ENCODE measurements at places on chromosomes 1 and 21.

- no peak for DNase-seq
These were observed 34.5 kb upstream of the TRABD2B start for GRCh38 chr1:48031676-48032075.

DNA sequence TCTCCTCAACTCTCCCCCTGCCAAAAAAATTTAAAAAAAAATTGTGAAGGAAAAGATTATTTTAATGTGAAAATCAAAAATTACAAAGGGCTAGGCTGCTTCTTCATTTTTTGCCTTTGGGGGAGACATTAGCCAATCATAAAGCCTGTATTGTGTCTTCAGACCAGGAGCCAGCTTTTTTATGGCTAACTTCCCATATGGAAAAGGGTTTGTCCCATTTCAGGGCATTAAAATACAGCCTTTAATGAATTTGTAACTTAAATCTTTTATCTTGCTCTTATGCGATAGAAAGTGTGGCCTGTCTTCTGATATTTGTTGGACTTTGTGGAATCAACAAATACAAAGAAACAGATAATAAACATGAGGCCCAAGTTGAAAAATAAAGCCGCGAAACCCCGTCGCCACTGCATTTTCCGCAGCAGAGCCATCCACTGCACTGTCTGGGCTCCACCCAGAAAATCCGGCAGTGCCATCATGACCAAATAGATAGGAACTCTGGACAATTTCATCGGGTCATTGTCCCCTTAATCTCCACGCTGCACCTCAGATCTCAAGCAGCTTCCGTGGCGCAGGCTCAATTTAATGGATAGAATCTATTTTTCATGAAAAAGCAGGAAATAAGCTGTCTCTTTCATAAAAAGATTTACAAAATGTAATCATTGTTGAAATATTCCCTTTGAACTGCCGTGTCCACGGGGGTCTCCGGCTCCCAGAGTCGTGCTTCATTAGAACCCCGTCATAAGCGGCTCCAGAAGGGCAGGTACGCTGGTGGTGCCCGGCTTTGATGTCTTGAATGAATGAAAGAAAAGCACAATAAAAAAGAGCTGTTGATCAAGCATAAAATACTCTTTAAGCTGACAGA, 277.6 kb downstream of the TM2D1 start:
- no peak for DNase-seq

DNA sequence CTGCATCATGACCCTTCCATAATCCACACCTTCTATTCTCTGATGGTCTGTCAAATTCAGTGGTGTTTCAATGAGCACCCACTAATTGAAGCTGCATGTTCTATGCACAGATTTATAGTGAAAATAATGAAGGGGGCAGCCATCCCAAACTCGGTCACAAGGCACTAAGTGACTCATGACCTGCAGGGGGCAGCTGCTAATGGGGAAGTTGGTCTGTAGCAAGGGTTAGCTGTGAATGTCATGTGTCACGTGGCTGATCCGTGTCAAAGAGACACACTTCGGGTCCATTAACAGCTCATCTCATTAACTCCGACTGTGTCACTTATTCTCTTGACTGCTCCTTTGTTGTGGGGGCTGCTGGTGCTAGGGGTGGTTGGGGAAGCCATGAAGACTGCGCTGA, 306.6 kb downstream of the PCP4 start:
- no peak for DNase-seq

DNA sequence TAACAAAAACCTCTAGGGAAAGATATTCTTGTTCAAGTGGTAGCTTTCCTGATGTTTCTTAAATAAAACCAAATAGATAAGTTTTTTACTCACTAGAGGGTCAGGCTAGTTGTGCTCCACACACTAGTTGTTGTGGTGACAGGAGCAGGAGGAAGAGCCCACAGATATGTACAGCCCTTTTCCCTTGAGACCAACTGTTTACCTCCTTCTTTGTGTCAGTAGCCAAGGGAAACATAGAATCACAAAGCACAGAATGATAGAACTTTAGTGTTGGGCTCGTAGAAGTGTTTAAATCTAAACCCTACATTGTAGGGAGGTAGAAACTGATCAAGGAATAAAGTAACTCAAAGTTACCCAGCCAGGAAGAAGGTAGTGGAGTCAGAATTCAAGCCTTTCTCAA, 309.0 kb downstream of the CTH start:
- DNase-seq = no peak

DNA sequence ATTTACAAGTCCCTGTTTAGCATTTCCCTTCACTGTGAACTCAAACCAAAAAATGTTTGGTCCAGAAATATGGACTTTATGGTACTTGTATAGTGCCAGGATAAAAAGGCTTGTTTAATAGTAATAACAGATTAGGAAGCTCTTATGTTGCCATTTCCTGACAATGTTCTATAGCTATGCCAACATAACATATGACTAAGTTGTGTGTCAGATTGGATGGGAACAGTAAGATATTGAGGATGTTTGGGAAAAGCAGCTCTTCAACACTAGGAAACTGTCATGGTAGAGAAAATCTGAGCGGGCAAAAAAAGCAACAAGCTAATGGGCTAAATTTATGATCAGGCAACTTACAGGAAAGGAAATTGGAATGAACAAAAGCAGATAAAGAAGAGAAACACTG, 287.1 kb upstream of the ADGRL4 start:
- DNase-seq = no peak

DNA sequence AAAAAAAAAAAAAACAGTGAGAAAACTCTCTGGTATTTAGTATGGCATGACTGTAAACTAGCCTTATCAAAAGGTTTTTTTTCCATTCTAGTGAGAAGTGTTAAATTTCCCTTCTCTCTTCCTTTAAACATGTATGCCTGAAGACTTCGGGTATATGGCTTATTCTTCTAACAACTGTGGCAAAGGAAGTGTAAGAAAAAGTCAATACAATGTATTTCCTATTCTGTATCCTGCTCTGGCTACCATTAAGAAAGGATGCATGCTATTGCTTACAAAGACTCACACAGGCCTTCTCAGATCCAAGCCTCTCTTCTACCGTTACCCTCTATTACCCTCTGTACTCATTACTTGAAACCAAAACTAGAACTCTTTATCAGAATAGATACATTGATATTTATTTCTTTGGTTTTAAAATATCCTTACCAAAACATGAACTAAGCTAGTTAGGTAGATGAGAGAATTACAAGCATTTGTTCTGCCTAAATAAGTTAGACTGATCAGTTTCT, 8.4 kb downstream of the CEPT1 start:
- DNase-seq = no peak

DNA sequence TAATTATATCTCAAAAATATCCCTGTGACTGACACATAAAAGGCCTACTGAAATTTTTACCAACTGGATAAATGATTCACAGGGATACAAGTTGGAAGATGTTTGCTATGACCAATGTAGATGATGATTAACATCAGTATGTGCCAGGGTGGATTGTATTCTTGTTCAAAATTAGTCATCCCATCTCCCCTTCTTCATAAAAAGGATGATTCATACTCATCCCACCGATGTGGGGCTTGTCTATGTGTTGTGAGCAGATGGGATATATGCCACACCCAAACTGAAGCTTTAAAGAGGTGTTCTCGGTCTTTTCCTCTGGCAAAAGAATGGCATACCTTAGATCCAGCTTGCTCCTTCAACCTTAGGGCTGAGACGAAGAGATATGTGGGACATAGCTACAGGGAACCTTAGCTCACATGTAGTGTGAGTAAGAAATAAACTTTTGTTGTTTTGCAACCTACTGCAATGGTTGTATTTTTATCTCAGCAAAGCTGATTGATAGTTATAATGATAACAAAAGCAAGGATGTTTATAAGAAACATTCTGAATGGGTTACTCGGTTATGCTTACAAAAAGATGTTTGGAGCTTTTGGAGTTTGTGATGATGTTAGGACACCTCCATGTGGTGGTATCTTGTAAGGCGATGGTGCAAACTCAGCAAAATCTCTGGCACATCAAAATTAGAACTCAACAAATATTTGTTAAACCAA, 29.4 kb downstream of the SPATA17 start:
- DNase-seq = no peak

- no peak for DNase-seq
These were observed 58.2 kb upstream of the SLC45A1 start for GRCh38 chr1:8259498-8260290.

- DNase-seq = no peak
These were observed 2.7 kb upstream of the TMEM61 start for GRCh38 chr1:54977533-54978297.

GRCh38 chr1:206713070-206713469, 28.4 kb downstream of the MAPKAPK2 start:
- DNase-seq = no peak

GRCh38 chr1:93694039-93694438, 12.4 kb upstream of the BCAR3 start:
- DNase-seq = no peak

GRCh38 chr1:206761159-206761768, 9.3 kb upstream of the IL19 start:
- no peak for DNase-seq

DNA sequence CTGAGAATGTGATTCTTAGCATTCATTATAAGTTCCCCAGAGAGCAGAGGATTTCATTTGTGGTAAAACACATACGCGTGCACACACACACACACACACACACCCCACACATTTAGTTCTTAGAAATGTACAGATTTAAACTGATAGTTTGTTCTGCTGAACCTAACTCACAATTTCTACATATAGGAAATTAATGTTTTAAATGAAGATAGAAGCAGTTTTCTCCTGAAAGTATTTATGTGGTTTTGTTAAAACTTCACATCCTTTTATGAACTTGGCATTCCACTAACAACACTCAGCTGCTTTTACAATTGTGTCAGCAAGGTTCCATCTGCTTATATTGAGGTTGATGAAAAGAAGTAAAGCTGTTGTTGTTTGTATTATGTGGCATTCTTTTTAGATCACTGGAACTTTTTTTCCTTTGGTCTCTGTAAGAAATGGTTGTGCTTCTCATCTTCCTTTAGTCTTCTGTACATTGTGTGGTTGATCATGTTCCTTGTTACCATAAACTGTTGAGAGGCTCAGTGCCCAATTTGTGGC, 41.6 kb downstream of the AK4 start:
- DNase-seq = no peak

- DNase-seq = no peak
These were observed 32.1 kb downstream of the SERTAD4 start for GRCh38 chr1:210264496-210265380.

DNA sequence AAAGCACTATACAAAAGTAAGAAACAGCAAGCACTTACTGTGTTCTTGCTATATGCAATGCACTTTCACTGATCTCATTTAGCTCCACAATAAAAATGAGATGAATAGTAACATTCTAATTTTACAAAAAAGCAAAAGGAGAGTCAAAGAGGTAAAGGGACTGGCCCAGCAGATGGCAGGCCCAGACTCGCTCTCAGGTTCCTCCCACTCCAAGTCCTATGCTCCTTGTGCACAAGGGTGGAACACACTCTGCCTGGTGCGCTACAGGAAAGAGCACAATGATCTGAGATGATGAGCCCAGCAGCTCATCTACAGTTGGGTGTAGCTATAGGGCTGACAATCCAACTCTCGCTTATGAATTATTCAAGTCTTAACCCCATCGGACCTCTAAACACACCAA, 94.1 kb upstream of the LYST start:
- no peak for DNase-seq

DNA sequence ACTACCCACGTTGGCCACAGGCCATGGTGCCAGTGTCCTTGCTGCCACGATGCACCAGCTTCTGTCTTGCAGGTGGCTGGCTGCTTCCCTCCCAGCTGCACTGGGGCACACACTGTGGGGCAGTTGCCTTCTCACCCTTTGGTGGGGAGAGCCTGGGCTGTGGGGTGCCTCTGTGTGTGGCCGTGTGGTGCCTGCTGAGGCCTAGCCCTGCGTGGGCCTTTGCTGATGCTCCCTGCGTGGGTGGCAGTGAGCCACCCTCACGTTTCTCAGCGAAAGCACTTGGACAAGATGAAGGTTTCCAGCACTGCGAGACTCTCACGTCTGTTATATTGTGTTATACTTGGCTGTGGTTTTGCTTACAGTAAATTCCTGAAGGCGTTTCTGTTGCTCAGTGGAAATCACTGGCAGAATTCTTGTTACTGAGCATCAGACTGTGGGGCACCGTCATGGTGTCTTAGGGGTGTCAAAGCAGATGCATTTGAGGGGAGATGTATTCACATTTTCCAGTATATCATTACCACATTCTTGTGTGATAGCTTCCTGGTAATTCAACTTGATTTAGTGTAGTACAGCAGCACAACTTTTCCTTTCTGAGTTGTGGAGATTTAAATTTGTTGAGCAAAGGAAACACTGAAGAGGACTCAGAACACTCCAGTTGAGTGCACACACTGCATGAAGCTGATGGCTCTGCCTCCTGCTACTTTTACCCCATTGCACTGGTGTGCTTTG, 124.7 kb downstream of the PCBP3 start:
- DNase-seq = no peak

DNA sequence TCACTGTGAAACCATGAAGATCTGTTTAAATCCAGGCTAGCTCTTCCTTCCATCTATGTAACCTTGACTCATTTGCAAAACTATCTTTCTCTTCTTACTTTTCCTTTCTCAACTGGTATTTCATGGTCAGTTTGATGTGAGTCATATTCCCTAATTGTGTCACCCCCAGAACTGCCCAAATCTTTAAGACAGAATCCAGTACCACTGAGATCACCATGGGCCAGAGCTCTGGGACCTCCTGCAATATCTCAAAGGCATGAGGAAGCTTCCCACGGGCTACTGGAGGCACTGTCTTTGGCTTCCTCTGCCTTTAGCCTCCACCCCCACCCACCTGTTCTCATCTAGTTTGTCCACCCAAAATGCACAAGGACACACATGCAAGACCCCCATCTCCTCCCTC, 274.4 kb upstream of the FMN2 start:
- DNase-seq = no peak

GRCh38 chr1:88169939-88170338, 514.1 kb upstream of the PKN2 start:
- no peak for DNase-seq

DNA sequence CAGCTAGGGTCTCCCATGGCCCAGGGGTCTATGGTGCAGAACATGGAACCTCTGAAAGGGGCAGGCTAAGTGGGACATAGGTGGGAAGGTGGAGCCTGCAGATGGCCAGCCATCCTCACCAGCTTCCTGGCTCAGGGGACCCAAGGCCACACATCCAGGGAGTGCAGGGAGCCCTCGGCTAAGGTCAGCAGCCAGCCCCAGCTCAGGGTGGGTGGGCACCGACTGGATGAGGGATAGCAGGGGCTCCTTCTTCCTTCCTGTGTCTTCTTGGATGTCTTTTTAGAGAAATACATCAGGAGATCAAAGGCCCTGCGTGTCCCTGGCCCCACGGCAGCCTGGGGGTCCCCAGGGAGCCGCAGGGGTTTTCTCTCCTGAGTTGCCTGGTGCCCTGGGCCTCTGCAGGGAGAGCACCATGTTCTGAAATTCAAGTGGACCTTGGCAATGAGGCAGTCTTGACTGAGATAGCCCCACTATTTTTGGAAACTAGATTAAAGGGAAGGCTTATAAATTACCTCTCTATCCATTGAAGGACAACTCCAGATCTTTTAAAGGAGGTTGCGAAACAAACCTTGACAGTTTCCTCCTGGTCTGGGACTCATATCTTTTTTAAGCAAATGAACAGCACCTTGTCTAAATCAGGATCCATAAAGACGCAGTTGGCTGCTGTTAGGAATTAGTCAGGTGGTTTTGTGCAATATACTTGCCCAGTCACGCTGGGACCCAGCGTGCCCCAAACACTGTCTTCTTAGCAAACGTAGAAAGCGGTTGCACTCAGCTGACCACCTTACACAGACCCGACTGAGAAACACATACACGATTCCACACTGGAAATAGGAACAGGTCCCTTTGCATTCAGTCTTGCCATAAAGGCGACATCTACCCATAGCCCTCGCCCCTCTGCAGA, 242.3 kb downstream of the TOMM20 start:
- no peak for DNase-seq
